ENCODE measurements at places on chromosomes 6 and 20.

- DNase-seq, result no peak
Measured at GRCh38 chr6:71254323-71254722, 34.3 kb upstream of the OGFRL1 start.

- DNase-seq, result no peak
Measured at GRCh38 chr6:76490456-76490855, 418.0 kb upstream of the IMPG1 start.

DNA sequence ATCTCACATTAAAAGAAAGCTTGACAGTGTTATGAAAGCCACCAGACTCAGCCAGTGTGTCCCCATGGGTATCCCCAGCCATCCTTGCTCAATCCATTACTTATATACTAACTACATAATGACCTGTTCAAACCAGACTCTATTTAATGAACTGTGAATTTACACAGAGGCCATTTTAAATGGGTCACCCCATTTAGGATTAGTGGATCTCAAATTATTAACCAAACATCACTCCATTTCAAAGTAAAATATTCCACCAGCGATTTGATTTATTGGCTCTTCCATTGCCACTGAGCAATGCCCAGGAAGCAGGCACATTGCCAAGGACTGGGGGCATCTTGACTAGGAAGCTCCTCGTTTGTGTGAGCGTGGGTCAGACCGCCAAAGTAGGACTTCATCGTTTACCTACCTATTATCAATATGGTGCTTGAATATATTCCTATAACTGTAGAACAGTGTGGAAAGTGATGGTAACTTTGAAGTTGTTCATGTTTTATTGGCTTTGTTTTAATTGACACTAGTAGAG, 15.5 kb upstream of the NPEPL1 start:
- DNase-seq, result peak; percentile 26

DNA sequence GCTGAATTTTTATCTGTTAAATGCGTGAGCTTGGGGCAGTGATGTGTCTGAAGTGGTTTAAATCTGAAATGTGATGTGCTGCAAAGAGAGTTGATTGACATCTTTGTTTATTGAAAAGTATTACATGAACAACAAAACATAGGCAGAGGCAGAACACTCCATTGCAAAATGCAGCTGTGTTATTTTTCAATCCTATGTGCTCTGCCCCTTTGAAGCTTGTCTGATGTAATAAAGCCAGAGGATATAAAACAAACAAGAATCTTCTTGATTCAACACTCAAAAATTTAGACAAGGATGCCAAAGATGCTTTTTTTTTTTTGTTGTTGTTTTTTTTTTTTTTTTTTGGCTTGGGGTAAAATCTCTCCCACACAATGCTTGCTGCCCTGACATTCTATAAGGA, 482.4 kb upstream of the MMS22L start:
- DNase-seq, result no peak

Measured in NCI-H748 treated with DMSO at 0.1 percent for 48 hours (cell line).